ENCODE measurements at places on chromosomes 4 and X.

- DNase-seq: no peak
Measured at GRCh38 chr4:7784131-7784870, 155.4 kb downstream of the AFAP1 start.

- DNase-seq: no peak
Measured at GRCh38 chr4:119227690-119228089, 15.2 kb downstream of the USP53 start.

- no peak for DNase-seq
Measured at GRCh38 chrX:44156726-44157125, 183.5 kb upstream of the NDP start.

DNA sequence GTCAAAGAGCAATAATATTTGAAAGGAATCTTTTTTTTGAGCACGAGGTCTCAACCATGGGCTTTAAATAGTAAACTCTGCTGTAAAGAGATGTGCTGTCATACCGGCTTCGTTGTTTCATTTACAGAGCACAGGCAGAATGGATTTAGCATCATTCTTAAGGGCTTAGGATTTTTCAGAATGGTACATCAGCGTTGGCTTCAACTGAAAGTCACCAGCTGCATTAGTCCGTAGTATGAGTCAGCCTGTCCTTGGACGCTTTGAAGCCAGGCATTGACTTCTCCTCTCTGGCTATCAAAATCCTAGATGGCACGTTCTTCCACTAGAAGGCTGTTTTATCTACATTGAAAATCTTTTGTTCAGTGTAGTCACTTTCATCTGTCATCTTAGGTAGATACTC, 23.6 kb downstream of the COX18 start:
- no peak for DNase-seq

GRCh38 chr4:23105759-23106370, 413.1 kb downstream of the GBA3 start:
- no peak for DNase-seq

DNA sequence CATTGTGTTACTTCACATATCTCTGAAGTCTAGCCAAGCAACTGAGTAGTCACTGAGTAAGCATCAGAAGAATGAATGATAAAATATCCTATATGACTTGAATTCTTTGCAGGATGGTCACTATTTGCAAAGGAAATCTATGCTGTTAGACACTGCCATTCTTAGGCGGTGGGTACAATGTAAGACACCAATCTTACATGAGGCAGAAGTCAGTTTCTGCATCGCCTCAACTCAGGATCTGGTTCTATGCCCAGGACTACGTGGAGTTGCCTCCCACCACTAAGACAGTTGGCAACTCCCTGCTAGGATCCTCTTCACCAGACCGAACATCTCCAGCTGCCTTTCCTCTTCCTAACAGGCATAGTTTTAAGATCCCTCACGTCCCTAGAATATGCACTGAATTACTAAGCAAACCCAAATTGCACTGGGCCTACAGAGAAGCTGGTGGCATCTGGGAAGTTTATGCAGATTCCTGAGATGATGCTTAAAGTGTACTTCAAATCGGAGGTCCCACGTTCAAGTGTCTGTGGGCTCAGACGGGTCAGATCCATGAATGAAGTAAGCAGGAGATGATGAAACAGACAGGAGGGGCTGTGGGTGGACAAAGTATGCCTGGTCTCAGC, 45.6 kb downstream of the SEL1L3 start:
- no peak for DNase-seq

DNA sequence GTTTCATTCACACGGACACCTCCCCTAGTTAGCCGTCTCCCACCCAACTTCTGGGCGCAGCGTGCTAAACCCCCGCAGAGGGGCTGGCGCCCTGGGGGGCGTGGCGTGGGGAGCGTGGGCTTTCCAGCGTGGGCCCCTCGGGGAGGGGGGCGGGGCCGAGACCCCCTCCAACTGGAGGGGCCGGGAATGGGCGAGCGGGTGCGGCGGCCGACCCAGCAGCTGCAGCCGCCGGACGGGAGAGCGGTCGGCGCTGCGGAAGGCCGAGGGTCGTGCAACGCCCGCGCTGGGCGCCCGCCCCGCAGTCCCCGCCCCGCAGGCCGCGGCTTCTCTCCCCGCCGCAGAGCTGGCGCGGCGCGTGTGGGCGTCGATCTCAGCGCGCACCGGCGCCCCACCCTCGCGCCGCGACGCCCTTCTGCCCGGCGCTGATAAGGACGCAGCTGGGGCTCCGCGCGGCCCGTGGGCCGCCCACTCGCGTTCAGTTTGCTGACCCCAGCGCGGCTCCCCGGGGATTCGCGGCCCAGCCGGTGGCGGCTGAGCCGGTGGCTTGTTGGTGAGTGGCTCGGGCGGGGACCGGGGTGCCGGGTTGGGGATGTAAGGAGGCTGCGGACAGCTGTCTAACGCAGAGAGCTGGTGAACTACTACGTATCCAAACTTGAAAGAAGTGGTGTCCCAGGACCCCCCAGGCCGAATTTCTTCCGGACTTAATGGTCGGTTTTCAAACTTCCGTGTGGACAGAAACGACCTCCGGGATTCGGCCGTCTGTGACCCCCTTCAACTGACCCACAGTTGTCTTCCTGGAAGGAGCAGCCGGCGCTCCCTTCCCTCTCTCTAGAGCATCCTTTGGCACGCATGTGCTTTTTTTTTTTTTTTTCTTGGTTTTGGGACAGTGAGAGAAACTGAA, 1.5 kb downstream of the FHDC1 start:
- peak; percentile 21 for DNase-seq

DNA sequence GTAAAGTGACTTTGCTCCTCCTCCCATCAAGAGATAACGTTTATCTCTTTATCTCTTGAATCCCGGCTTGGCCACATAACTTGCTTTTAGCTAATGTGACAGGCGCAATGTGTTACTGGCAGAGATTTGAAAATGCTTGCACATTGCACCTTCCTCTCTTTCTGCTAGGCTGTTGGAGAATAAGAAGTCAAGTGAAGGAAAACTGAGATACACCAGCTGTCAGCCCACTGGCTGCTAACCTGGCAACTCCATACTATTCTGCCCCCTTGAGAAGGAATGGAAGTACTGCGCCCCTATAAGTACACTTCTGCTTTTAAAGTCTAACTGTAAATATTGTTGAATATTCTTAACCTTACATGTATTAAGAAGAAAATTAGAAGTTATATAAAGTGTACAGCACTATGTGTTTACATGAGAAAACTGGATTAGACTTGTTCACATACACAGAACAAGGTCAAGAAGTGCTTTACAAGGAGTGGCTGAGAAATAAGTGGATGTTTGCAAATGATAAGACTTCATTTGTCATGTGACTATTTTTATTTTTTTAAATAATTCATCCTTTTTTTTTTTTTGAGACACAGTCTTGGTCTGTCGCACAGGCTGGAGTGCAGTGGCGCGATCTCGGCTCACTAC, 424.5 kb upstream of the CTSO start:
- DNase-seq: no peak

DNA sequence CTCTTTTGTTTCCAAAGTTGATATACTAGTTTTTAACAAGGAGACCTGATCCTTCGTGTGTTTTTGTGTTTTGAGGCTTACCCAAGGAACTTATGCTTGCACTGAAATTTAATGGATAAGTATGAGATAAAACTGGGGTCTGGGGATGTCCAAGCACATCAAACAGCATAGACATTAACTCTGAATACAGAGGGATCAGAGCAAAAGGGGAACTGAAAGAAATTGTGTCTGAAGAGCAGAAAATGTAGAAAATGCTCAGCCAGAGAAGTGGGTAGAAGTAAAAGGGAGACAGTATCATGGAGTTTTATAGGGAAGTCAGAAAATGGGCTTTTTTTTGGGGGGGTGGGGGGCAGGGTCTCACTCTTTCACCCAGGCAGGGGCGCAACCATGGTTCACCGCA, 695.4 kb downstream of the ARAP2 start:
- no peak for DNase-seq
